ENCODE measurements at places on chromosomes 3 and 15. TPM values are rescaled to one million over a fixed set of nuclear protein-coding genes. Genes with fewer than 3 reads are reported as not detected.

The FOXL2NB gene
- not detected for total RNA-seq

The TRIM71 gene
- not detected for total RNA-seq

The EXD1 gene
- total RNA-seq = not detected

The MINAR1 gene
- total RNA-seq = 0.73 TPM

The LAMB2 gene
- total RNA-seq = 284 TPM

The GOLGA8J gene
- not detected for total RNA-seq

The C2CD4A gene
- total RNA-seq = not detected

The HYAL1 gene
- 122 TPM for total RNA-seq

The SAMMSON gene
- 1.0 TPM for total RNA-seq

The CAND2 gene
- 8.4 TPM for total RNA-seq

The KLHL6 gene
- 39.3 TPM for total RNA-seq

The GOLGA6L9 gene
- total RNA-seq = 2.6 TPM

The PPM1M gene
- 61.3 TPM for total RNA-seq

The USP50 gene
- total RNA-seq = not detected

Measured in spleen (tissue), 13 donors.